ENCODE measurements at places on chromosomes 6 and 20.

DNA sequence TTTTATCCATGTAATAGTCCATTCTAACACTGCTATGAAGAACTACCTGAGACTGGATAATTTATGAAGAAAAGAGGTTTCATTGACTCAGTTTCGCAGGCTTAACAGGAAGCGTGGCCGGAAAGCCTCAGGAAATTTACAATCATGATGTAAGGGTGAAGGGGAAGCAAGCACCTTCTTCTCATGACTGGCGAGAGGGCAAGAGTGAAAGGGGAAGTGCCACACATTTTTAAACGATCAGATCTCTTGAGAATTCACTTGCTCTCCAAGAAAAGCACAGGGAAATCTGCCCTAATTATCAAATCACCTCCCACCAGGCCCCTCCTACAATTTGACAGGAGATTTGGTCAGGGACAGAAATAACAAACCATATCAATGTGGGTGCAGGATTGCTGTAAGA is 859.7 kb downstream of the EPHA7 start:
- DNase-seq = no peak

GRCh38 chr6:166460473-166461437 is 78.0 kb upstream of the MPC1 start:
- DNase-seq = no peak

- no peak for DNase-seq
Measured at GRCh38 chr6:43311666-43312065, 3.0 kb upstream of the CRIP3 start.

GRCh38 chr20:62066339-62066982 is 780 bp upstream of the TAF4 start:
- no peak for DNase-seq

DNA sequence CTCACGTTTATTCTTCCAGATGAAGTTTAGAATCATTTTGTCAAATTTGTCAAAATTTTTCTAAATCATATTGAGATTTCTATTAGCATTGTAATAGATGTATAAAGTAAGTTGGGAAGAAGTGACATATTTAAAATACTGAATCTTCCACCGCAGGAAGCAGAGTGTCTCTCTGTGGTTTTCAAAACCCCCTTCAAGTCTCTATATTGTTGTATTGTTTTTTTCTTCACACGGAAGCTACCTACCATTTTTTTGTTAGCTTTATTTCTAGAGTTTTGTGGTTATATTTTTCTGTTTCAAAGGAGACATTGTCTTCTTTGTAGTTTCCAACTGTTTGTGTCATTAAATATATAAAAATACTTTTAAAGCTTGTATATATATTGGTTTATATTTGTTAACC is 188.6 kb downstream of the ZDHHC14 start:
- no peak for DNase-seq

GRCh38 chr6:117264369-117264691 is 1.0 kb upstream of the VGLL2 start:
- no peak for DNase-seq

DNA sequence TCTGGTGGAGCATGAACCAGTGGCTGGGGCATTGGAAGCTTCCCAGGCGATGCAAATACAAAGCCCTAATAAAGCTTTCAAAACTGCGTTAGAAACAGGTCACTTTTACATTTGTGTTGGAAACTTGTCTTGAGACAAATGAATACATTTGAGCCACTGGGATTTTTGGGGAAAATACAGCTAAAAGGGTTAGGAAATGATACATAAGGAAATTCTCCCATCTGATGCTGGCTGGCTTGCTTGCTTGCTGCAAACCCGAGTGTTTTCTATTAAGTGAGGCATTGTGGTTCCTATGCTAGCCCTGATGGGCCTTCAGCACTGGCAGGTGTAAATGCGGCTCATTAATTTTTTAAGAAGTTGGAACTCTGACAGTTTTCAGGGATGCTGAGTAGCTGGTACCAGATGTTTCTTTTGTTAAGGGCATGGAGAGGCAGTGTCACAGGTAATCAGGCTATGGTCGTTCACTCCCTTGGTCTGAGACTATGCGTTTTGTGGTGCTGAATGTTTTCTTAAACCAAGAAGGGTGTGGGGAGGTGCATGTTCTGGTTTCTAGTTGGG is 35.2 kb downstream of the RREB1 start:
- no peak for DNase-seq

GRCh38 chr6:16929809-16930208 is 168.5 kb upstream of the ATXN1 start:
- peak; percentile 72 for DNase-seq

- no peak for DNase-seq
Measured at GRCh38 chr20:20492521-20493332, 124.8 kb downstream of the INSM1 start.

DNA sequence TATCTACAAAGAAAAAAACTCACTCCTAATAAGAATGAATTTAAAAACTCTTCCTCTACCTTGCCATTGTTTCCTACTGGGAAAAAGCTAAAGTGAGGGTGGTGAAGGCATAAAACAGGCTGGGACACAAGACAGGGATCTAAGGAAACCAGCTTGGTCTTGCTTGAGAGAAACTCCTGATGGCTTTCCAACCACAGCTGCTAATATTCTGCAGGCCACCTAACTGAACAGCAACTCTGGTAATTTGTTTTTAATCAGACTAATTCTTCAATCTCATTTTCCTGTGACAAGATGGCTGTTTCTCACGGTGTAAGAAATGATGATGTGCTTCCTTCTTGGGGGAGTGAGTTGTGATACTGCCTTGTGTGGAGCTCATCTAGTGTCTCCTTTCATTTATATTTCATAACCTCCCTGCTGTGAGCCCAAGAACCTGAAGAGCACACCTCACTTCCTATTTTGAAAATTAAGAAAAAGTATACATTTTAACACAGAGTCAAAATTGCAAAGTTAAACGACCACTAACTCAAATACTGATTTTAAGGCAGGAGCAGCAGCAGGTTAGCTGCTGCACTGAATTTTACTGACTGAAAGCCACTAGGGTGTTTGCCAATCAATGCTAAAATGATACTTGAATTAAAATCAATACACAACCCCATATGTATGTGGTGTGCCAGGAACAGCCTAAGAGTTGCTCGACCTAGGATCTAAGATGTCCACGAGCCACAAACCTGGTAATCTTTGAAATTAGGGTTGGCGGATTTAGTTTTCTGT is 58.0 kb downstream of the BACH2 start:
- no peak for DNase-seq

DNA sequence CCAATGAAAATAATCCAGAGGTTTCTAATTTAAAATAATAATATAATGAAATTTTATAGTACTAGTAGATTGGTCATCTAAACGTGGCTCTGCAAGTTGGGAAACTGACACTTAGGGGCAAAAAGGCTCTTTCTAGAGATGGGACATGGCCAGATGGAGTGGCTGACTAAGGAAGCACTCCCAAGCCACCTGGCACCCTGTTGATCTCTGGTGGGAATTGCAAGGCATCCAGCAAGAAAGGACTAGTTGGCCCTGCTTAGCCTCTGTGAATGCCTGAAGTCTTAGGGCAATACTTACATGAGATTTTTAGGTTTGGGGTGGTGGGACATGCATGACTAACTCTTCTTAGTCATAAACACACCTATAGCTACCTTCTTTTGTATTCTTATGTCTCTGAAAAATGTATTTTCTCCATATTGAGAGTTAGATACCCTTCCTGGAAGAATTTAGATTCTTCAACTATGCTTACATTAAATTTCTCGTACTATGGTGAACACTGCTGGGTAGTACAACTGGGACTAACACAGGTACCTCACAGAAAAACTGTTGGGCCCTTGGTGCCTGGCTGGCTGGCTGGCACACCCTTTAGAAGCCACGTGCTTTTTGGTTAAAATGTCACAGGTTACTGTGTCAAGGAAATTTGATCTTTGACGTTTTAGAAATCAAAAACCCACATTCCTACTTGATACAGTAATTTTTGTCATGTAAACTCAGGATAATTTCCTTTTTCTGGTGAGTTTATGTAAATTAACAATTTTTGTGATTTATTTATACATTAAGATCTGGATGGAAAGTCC is 25.0 kb upstream of the SH3BGRL2 start:
- DNase-seq = no peak

DNA sequence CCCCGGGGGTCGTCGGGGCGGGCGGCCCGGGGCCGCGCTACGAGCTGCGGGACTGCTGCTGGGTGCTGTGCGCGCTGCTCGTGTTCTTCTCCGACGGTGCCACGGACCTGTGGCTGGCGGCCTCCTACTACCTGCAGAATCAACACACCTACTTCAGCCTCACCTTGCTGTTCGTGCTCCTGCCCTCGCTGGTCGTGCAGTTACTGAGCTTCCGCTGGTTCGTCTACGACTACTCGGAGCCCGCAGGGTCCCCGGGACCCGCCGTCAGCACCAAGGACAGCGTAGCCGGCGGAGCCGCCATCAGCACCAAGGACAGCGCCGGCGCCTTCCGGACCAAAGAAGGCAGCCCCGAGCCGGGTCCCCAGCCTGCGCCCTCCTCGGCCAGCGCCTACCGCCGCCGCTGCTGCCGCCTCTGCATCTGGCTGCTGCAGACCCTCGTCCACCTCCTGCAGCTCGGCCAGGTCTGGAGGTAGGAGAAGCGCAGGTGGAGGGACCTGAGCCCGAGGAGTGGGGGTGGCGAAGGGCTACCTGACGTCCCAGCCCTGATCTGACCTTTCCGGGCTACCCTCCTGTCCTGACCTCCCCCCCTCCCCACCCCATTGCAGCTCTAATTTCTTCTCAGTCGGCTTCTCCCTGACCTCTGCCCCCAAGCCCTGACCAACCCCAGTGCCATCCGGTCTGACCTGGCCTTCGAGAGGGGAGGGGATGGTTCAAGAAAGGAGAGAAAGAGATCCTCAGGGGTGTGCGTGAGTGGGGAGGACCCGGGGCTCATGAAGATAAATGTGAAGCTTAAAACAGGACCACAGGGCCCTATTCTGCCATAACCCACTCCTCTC is 558 bp downstream of the XKR7 start:
- DNase-seq = peak; percentile 92

- no peak for DNase-seq
Measured at GRCh38 chr20:3106658-3107463, 22.3 kb upstream of the AVP start.

DNA sequence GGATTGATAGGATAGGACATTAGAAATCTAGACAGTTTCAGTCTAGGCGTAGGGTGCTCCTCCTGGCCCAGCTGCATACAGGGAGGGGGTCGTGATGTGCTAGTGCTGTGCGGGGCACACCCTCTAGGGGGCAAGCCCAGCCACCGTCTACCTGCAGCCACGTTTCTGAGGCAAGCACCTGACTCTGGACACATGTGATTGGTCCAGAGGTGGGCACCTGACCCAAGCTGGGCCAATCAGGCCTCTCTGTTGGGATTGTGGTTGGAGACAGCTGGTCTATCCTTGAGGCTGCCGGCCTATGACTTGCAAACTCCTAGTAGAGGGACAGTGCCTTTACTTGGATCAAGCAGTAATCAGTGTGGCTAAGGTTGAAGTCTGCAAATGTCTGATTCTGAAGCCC is 317.1 kb downstream of the BMP7 start:
- no peak for DNase-seq

GRCh38 chr20:4951299-4951698 is 50.0 kb downstream of the SLC23A2 start:
- DNase-seq = peak; percentile 65

GRCh38 chr20:47220161-47220582 is 136.3 kb downstream of the ZMYND8 start:
- DNase-seq = peak; percentile 46

DNA sequence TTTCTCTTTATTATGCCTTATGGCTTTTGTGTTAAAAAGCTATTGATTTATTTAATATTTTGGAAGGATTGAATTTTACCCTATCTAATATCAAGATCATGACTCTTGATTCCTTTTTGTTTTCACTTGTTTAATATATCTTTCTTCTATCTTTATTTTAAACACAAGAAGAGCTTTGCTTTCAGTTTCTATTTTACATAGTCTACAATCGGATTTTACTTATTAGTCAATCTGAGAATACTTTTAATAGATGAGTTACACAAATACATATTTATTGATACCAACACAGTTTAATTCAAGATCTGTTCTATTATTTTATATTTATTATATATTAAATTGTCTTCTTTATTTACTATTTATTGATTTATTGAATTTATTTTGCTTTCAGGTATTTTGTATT is 218.8 kb downstream of the ESR1 start:
- DNase-seq = no peak

DNA sequence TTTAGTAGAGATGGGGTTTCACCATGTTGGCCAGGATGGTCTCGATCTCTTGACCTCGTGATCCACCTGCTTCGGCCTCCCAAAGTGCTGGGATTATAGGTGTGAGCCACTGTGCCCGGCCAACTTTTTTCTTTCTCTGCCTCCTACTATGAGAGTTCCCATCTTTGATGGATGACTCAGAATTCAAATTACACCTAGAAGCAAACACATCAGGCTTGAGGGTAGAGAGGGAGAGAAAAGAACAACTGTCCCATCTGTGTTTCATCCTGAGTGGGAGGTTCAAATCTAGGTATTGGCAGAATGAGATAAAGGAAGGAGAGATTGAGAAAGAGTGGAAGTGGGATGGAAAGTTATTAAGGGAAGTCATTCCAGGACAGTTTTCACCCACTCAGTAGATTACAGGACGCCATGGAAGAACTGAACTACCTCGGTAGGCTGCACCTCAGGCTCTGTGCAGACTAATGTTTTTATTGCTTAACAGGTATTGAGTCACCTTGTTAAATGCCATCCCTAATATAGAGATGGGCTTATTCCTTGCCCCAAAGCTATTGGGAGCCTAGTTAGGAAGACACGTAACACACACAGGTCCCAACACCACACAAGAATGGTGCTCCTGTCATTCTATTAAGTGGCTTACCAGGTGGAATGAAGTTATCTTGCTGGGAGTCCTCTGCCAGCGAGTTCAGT is 275.7 kb downstream of the SOX4 start:
- no peak for DNase-seq

- DNase-seq = peak; percentile 89
Measured at GRCh38 chr6:44058617-44059358, 68.5 kb downstream of the MRPL14 start.

GRCh38 chr20:13221313-13221672 is 219 bp downstream of the ISM1 start:
- no peak for DNase-seq

DNA sequence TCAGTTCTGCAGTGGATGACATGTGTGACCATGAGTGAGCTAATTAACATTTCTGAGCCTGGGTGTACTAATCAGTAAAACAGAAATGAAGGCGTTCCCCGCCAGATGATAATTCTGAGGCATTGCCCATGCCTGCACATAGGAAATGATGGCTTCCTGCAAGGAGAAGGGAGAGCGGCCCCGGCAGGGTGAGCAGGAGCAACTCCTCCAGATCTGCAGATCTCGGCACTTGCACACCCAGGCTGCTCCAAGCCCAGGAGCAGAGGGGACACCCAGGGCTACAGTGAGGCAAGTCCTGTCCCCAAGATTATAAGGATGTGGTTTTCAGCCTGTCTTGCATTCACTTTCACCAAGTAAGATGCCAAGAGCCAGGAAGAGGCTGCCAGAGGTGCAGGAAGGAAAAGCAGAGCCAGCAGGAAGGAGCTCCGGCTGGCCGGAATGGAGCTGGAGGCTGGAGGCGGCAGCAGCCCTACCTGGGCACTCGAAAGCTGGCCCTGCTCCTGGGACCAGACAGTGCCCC is 177.5 kb upstream of the CST7 start:
- no peak for DNase-seq

DNA sequence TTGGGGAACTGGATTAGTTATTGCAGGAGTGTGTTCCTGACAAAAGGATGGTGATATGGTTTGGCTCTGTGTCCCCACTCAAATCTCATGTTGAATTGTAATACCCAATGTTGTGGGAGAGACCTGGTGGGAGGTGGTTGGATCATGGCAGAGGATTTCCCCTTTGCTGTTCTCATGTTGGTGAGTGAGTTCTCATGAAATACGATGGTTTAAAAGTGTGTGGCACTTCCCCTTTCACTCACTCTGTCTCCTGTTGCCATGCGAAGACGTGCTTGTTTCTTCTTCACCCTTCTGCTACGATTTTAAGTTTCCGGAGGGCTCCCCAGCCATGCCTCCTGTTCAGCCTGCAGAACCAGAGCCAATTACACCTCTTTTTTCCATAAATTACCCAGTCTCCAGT is 16.2 kb upstream of the TREM1 start:
- DNase-seq = no peak

All from AG08396 (cell line).